ENCODE measurements at places on chromosomes 1 and 21.

- DNase-seq: no peak
Measured at GRCh38 chr1:223460566-223461189, 67.5 kb downstream of the CCDC185 start.

DNA sequence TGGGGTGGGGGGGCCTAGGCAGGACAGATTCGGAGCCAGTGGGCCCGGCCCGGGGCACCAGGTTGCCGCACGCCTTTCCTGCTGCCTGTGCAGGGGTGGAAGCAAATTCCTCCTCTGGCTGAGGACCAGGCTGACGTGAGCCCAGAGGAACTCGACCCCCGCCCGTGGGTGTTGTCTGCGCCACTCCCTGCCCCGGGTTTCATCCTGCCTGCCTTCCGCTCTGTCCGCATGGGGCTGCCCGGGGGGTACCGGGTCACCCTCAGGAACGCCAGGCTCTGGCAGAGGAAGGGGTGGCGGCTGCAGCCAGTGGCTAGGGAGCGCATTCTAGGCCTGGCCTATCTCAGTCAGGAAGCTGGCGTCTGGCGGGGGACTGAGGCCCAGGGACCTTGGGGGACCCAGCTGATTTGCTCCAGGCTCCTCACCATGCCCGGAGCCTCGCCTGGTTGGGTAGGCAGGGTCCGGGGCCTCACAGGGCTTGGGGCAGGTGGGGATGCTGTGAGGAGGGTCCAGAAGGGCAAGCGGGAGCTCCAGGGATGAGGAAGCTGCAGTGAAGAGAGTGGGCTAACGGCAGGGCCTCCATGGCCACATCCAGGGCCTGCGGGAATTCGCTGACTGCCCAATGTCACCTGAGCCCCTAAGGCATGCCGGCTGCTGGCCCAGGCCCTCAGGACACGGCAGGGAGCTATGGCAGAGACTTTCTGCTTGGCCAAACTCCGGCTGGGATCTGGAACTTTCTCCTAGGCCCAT lies 2.4 kb upstream of the IBA57 start:
- peak; percentile 66 for DNase-seq

DNA sequence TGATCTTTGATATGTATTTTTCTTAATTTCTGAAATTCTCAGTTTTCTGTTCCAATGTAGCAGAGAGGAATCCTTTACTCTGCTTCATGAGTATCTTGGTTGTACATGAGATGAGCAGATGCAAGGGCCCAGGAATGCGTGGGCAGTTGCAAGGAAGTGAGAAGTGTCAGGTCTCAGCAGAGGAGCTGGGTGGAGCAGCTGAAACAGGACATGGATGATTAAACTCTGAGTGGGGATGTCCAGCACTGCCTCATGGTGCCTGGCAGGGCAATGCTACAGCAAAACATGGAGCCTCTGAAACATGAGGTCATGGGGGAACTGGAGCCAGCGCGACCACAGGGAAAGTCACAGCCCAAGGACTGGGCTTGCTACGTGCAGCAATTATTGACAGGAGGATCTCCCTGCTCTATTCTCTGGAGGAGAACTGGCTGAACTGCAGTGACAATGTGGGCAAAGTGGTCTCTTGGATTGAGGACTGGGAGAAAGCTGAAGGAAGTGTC lies 48.4 kb downstream of the COLGALT2 start:
- peak; percentile 18 for DNase-seq

GRCh38 chr1:206512851-206513180 lies 5.5 kb downstream of the RASSF5 start:
- DNase-seq: no peak

DNA sequence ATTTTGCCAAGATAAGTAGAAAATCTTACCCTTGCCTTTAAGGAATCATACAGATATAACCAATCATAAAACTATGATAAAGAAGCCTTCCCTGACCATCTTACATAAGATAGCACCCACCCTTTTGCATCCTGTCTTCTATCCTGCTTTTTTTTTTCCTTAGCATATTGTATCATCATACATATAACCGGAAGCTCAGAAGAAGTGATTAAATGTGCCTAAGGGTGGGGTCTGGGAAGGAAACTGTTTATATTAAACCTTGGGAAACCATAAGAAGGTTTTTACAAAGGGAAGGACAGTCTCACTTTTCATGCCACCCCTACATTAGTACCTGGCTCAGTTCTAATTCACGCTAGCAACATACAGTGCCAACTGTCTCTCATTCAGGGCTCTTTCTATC lies 66.8 kb downstream of the LUZP1 start:
- no peak for DNase-seq

GRCh38 chr1:18354612-18355011 lies 126.1 kb upstream of the KLHDC7A start:
- DNase-seq: no peak

- peak; percentile 61 for DNase-seq
Measured at GRCh38 chr1:189899686-189900425, 577.8 kb downstream of the BRINP3 start.

GRCh38 chr1:25117233-25117823 lies 115.0 kb downstream of the SYF2 start:
- DNase-seq: peak; percentile 71

DNA sequence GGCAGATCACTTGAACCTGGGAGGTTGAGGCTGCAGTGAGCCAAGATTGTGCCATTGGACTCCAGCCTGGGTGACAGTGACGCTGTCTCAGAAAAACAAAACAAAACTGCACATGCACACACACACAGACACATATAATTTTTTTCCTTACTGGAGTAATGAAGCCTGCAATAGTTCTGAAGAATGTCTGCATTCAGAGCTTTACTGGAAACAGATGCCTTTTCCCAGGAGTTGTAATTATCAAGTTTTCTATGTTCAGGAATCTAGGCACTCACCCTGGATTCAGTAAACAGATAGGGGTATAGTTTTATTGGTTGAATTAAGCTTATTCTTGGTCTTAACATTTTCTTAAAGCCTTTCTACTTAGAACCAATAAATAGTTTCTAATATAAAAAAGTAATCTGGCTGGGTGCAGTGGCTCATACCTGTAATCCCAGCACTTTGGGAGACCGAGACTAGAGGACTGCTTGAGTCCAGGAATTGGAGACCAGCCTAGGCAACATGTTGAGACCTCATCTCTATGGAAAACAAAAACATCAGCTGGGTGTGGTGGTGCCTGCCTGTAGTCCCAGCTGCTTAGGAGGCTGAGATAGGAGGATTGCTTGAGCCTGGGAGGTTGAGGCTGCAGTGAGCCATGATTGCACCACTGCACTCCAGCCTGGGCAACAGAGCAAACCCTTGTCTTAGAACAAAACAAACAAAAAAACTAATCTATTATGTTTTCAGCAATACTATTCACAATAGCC lies 15.8 kb downstream of the SPEN start:
- DNase-seq: no peak

DNA sequence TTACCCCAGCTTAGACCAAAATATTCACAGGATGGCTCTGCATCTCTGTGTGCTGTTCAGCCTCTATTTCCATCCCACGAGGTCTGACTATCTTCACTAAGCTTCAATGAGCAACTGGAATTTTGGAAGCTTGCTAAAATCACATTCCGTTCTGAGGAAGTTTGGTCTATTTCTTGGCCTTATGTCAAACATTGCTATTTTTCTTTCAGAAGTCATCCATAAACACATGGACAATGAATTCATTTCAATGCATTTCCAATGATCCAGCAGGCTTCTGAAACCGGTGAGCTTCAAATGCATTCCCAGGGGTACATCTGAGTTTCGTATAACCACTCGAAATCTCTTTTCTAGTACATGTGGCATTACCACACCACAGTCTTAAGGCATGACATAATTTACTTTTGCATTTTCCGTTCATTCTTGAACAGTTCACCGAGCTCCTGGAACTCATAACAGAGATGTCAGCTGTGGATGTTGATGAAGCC lies 294.1 kb upstream of the KAZN start:
- no peak for DNase-seq

DNA sequence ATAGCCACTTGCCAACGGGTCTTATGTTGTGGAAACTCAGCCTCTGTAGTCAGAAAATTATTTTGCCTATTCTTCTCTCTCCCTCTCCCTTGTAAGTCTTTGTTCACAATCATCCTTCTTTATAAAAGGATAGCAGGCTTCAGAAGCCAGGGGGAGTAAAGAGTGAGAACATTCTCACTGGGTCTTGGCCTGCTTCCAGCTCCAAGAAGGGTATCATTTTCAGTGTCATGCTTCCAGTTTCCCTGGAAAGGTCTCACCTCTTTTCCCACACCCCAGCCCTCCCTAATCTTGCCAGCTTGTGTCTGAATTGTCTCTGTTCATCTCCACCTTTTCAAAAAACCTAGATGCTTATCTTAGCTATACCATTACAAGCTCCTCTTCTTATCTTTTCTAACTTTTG lies 346.2 kb upstream of the LRRC7 start:
- peak; percentile 12 for DNase-seq

GRCh38 chr21:35095859-35096291 lies 46.8 kb upstream of the RUNX1 start:
- no peak for DNase-seq

GRCh38 chr1:84847253-84848250 lies 45.5 kb downstream of the LPAR3 start:
- DNase-seq: no peak

- no peak for DNase-seq
Measured at GRCh38 chr1:28494737-28495136, 11.1 kb upstream of the RCC1 start.

- no peak for DNase-seq
Measured at GRCh38 chr1:154937988-154938386, 1.5 kb upstream of the PMVK start.

DNA sequence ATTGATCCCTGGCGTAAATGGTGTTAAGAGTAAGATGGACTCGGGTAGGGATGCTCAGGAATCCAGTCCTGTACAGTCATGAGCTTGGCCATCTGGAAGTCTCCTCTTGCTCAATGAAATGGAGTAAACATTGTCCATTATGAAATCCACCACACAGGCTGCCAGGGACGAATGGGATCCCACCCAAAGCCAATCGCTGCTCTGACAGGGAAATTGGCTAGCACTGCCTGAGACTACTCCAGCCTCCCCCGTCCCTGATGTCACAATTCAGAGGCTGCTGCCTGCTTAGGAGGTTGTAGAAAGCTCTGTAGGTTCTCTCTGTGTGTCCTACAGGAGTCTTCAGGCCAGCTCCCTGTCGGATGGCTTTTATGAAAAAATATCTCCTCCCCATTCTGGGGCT lies at the start of gene HSD11B1:
HSD11B1 (plus strand) TSS at position 263 of the 400 bp plus-strand sequence; CDS start at position 360, 97 bp downstream.
- DNase-seq: no peak

- no peak for DNase-seq
Measured at GRCh38 chr1:156608981-156609380, 7.7 kb upstream of the GPATCH4 start.

DNA sequence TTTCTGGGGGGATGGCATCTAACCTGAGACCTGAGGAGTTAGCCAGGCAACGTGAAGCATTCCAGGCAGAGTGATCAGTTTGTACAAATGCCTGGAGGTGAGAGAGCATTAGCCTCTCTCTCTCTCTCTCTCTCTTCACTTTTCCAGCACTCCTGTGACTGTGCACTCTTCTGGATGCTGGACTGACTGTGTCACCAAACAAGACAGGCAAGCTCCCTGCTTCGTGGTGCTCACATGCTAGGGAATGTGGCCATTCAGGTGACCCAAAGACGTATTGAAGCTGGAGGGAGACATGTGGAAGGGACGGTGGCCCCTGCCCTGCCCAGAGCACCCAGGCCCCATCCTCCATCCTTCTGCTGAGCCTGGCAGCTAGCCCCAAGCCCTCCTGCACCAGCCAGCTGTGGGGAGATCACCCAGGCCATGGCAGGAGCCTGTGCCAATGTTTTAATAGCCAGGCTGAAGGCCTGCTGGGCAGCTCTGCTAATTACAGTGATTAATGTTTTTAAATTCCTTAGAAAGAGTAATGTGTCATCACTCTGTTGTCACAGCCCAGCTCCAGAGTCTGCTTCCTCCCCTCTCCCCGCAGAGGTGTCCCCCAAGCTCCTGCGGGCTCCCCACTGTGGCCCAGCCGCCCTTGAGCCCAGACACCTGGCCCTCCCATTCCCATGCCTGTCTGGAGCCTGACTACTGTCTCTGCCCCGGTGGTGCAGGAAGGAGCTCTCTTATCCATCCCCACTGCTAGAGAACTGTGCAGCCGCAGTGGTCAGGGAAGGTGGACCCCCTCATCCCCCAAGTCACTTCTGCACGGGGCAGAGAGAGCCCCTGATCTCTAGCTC lies 48.9 kb downstream of the UBIAD1 start:
- no peak for DNase-seq

GRCh38 chr1:168088511-168089325 lies 48.0 kb downstream of the GPR161 start:
- no peak for DNase-seq

DNA sequence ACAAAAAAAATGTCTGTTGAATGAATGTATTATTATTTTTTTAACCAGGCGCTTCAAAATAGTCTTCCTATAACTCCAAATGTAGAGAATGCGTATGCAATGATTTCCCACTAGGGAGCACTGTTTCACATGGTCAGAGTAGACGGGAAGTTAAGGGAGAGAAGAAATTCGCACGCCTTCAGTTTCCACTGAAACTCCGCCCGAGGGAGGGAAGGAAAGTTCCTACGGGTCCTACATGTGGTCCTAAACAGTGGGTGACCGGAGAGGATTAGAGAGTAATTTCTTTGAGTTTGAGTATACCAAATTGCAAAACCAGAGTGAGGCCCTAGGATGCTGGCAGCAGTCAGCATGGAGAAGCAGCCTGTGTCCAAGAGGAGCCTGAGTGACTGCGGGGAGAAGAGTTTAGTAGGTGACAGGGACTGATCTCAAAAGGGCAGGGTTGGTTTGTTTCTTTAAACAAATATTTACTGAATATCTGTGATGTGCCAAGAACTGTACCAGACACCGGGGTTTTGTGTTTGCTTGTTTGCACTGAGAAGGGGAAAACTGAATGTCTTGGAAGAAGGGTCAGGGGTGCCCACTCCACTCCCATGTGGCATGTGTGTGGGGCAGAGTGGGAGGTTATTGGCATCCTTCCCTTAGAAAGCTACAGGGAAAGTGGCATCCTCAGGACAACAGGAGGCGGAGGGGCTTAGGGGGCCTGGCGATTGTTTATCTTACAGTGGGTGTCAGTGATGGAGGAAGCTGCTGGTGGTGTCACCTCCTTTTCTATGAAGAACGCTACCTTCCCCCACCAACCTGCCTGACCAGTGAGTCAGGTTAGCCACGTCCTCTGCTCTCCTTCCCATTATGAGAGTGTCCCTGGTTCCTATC lies 22.8 kb downstream of the RNU5D-1 start:
- DNase-seq: peak; percentile 46

DNA sequence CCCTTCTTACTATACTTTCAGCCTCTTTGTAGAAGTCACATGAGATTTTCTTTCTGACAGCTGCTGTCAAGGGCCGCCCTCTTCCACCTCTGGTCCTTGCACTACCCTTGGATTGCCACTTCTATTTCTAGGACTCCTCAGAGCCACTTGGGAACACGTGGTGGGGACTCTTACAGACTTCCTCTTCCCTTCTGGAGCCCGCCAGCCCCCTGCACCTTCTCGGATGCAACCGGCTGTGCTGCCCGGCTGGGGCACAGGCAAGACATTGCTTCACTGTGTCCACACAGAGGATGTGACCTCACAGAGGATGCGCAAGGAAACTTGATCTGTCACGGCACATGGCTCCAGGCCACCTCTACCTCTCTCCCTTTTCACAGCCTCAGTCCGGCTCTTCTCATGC lies 2.4 kb upstream of the IKBKE start:
- no peak for DNase-seq

DNA sequence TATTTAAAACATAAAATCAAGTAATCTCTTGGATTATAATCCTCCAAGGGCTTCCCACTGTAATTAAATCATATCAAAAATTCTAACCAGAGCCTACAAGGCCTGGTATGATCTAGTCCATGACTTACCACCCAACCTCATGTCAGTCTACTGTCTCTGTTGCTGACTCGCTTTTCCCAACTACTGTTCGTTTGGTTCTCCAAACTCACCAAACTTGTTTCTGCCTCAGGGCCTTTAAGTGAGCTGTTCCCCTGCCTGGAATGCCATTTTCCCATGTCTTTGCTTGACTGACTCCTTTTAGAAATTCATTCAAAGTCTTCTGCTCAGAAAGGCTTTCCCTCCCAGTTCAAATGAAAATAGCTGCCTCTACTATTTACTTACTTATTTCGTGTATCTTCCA lies 95.9 kb downstream of the ZC3H11B start:
- DNase-seq: peak; percentile 77
